NCI-H1417 (cell line): ENCODE measurements at places on chromosomes 7 and 10.

DNA sequence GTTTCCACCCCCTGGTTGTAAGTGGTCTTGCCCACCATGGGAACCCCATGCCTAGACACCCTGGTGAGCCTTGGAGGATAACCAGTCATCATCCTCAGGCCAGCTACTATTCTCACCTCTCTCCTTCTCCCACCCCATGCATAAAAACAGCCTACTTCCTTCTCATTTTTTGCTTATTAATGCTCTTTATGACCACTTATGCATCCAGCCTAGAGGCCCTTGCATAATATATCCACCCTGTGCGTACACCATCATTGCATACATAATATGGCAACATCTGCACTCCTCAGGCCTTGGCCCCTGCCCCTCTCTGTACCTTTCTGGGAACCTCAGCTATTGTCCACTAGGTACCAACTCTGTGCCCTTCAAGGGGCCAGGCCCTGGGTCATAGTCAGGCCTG is 91.0 kb downstream of the CDH23 start:
- DNase-seq: no peak

GRCh38 chr10:59831658-59832503 is 74.5 kb downstream of the CCDC6 start:
- no peak for DNase-seq

DNA sequence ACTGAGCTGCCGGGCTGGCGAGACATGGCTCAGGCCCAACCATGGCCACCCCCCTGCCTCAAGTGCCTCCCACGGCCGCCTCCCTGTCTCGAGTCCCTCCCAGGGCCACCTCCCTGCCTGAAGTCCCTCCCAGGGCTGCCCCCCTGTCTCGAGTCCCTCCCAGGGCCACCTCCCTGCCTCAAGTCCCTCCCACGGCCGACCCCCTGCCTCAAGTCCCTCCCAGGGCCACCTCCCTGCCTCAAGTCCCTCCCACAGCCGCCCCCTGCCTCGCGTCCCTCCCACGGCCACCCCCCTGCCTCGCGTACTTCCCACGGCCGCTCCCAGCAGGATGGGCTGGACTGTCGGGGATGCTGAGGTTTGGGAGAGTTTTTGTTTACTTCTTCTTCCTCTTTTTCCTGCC is 462.5 kb downstream of the PTPRN2 start:
- DNase-seq: no peak

DNA sequence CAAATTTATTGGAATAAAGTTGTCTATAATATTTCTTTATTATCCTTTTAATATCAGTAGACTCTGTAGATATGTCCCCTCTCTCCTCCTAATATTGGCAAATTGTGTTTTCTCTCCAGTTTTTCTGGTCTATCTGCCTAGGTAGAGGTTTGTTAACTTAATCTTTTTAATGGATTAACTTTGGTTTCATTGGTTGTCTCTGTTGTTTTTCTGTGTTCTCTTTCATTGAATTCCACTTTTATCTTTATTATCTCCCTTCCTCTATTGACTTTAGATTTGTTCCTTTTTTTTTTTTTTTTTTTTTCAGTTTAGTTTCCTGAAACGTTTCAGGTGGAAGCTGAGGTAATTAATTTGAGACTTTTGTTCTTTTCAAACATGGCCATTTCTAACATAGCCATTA is 10.6 kb downstream of the PLEKHS1 start:
- DNase-seq: no peak

GRCh38 chr10:103706762-103707161 is 148.6 kb downstream of the SH3PXD2A start:
- no peak for DNase-seq

DNA sequence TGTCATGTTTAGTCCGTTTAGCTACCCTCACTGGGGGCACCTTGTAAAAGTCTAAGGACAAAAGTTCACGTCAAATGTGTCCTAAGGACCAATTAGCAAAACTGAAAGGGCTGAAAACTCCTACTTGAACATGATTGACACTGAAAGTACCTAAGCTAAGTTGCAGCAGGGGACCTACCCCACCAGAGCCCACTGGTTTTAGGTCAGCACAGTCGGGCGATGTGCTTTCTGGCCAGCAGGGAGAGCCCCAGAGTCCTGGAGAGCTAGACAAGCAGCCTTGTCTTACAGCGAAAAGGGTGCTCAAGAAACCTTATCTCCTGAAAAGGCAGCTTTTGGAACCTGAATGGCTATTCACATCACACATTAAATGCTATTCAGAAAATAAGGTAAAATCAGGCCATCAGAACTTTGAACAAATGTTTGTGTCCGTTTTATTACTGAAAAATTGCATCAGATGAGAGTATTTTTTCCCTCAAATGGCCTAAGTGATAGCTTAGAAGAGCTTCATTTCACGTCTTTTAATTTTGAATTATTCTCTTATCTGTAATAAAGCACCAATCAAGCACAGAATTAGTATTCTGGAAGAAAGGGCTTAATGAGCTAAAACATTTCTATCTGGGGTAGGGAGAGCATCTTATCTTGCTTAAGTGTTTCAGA is 52.2 kb upstream of the MKI67 start:
- no peak for DNase-seq

DNA sequence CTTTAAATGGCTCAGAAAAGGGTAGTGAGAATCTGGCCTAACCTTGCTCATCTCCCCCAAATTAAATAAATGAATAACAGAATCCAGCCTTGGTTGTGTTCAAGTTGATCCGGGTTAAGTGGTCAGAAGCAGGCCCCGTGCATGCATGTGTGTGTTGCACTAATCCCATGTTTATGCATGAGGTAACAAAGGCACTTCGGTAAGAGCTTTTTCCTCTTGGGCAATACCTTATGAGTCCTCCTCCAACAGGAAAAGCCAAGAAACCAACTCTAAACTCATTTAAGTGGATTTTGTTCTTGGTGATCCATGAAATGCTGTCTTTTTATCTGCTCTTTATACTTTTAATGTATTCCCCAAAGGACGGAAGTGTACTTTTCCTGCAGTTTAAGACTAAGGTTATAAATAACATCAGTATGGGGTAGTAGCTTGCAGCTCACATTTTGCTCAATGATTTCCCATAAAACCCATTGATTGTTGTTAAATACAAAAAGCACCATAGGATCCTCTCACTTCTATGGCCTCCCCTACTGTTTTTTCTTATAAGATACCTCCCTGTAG is 104.9 kb upstream of the YAE1 start:
- no peak for DNase-seq

DNA sequence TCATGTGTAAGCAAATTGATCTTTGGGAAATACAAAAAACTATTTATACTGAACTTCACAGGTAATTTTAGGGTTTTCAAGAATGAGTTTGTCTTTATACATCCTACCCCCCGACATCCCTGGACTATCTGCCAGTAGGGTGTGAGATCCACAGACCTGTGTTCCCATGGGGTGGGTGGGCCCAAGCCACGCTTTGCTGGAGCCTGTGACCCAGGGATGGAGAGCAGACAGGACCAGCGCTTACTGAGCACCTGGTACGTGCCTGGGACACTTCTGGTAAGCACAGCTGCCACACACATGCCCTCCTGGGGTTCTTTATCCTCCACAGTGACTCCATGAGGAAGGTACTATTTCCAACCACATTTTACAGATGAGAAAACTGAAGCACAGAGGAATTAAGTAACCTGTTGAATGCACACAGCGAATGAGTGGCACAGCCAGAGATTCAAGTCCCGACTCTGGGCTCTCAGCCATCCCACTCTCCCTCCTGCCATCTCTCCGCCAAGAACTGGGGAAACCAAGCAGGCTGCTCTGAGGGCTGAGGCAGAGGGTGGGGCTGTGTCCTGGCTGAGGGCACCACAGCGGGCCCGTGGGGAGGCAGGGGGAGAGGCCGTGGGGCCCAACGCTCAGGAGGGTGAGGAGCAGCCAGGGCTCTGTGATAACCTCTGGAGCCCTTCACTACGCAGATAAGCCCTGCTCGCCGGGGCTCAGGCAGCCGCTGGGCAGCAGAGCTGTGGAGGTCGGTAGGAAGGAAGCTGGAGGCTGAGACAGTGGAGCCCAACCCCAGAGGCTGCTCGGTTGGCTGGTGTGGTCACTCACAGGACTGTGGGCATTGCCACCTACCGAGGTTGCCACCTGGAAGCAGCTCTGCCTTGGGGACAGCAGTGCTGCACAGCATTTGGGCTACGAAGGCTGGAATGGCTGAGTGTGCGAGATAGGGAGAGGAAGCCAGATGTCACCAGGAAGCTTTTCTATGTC is 124.2 kb downstream of the ARHGAP22 start:
- DNase-seq: no peak
